ENCODE measurements at places on chromosomes 11 and 22. TPM values are rescaled to one million over a fixed set of nuclear protein-coding genes. Genes with fewer than 3 reads are reported as not detected.
A peak's percentile ranks its signal among the peaks of the same experiment; 100 is the strongest.

DNA sequence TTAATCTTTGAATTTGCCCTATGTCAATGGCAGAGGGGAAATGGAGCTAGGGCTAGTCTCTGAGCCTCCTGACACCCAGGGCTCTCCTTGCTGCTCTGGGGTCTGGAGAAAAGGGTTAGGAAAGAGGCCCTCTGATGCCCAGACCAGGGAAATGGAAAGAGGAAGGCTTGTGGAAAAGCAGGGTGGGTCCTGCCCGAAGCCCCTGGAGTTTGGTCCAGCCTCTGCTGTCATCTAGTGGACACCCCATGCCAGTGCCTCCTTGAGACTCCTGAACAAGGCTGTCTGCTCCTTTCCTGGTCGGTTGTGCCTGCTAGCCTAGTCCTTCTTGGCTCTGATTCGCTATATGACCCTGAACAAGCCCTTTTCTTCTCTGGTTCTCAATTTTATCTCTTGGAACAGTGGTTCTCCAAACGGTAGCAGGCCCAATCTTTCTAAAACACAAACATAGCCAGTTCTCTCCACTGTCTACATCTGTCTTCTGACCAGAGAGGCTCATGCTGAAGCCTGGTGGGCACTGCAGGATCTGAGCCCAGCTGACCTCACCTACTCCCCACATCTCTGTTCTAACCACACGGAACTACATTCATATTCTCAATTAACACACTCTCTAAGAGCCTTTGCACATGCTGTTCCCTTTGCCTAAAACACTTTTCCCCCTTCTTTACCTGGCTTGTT, 8.8 kb upstream of the PLA2G3 start:
- H3K4me1 ChIP-seq, result peaks cover 11% of the 10 kb centered on the region
- no peak overlapping the region for H3K4me3 ChIP-seq
- H3K27ac ChIP-seq, result peak overlapping the region; percentile 67
- no peaks in the 10 kb centered on the region for H3K27me3 ChIP-seq

- H3K27ac ChIP-seq, result no peak overlapping the region
- H3K4me1 ChIP-seq, result no peaks in the 10 kb centered on the region
- no peak overlapping the region for H3K4me3 ChIP-seq
- DNase-seq, result no peak
- H3K36me3 ChIP-seq, result no peaks in the 10 kb centered on the region
Observed at GRCh38 chr11:8426076-8426475, 162.4 kb upstream of the LMO1 start.

GRCh38 chr22:19823191-19823901, 31.3 kb downstream of the GNB1L start:
- no peak overlapping the region for H3K27ac ChIP-seq
- H3K36me3 ChIP-seq, result peaks cover 10% of the 10 kb centered on the region
- no peaks in the 10 kb centered on the region for H3K27me3 ChIP-seq
- DNase-seq, result no peak

GRCh38 chr22:50138041-50138440, 32.5 kb upstream of the PANX2 start:
- H3K36me3 ChIP-seq, result no peaks in the 10 kb centered on the region
- H3K4me1 ChIP-seq, result no peaks in the 10 kb centered on the region
- no peaks in the 10 kb centered on the region for H3K27me3 ChIP-seq
- no peak for DNase-seq

DNA sequence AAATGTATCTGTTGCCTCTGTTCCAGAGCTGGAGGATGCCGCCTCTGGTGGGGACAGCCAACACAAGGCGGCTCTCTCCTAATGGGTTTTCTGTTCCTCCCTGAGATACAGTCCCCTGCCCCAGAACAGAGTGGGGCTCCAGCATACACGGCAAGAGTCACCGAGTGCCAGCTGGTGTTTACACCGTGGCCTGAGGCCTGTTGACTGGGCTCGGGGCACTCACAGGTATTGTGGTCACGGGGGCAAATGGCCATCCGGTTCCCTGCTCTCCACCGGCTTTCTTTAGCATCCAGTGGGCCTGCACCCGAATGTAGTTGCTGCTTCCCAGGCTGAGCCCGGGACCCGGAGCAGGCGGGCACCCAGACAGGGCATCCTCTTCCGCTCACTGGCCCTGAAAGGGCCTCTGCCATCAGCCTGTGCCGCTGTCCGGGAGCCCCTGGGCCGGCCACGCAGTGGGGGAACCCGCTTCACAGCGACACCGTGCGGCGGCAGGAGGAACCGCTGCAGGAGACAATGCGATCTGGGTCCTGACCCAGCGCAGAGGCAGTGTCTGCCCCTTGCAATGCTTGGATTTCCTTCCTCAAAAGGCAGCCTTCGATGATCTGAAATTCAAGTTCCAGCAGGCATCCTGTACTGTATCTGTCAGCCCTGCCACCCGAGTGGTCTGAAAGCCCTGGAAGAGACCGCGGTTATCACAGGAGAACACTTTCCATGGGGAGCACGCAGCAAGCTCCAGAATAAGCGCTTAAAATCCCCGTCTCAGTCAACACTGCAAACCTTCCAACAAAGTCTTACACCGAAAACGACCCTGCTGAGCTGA, 859 bp upstream of the KRTAP5-5 start:
- DNase-seq, result no peak
- no peak overlapping the region for H3K27ac ChIP-seq
- H3K27me3 ChIP-seq, result no peaks in the 10 kb centered on the region
- peaks cover 5% of the 10 kb centered on the region for H3K4me1 ChIP-seq

GRCh38 chr22:37226514-37226913, 14.2 kb upstream of the SSTR3 start:
- no peaks in the 10 kb centered on the region for H3K27me3 ChIP-seq
- peaks cover 13% of the 10 kb centered on the region for H3K4me1 ChIP-seq
- H3K36me3 ChIP-seq, result no peaks in the 10 kb centered on the region
- DNase-seq, result no peak
- H3K27ac ChIP-seq, result no peak overlapping the region

- no peaks in the 10 kb centered on the region for H3K36me3 ChIP-seq
- peaks cover 4% of the 10 kb centered on the region for H3K4me1 ChIP-seq
- no peak overlapping the region for H3K4me3 ChIP-seq
- no peaks in the 10 kb centered on the region for H3K27me3 ChIP-seq
Observed at GRCh38 chr11:94926698-94927237, 46.6 kb downstream of the CWC15 start.

DNA sequence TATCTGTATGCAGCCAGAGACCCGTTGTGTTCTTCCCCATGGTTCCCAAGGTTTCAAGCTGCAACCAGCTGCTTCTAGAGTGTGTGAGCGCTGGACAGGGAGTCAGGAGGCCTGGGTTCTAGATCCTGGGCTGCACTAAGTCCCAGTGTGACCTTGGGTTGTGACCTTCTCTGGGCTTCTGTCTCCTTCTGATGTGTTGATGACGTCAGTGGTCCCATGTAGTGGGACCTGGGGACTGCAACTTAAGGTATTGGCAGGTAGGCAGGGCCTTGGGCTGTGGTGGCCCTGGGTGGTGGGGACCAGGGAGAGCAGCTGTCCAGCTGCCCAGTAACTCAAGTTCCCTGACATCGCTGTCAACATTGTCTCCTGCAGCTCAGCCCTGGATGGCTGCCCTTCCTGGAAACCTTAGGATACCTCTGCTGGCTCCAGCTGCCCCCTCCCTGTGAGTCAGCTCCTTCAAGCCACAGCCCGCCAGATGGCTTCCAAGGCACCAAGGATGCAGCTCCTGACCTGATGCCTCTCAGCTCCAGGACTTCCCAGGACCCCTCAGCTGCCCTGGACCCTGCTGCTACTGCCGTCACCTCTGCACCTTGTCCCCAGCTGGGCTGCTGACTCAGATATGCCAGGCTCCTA, 1.3 kb upstream of the PVALB start:
- H3K27me3 ChIP-seq, result peaks cover 29% of the 10 kb centered on the region
- no peak for DNase-seq
- H3K4me3 ChIP-seq, result no peak overlapping the region
- H3K4me1 ChIP-seq, result peaks cover 5% of the 10 kb centered on the region
- no peak overlapping the region for H3K27ac ChIP-seq

DNA sequence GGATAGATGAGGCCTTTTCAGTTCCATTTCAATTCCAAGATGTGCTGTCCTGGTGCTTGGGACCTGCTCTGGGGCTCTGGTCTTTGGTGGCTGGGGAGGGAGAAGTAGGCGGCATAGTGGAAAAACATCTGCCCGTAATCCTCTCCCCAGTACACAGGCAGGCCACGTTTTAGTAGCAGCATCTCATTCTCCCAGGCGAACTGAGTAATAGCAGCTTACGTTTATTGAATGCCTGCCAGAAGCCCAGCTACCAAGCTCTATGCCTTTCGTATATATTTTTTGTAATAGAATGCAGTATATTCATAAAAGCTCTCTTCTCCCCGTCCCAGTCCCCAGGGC, 11.4 kb downstream of the ACO2 start:
- H3K27ac ChIP-seq, result peak overlapping the region; percentile 79
- H3K36me3 ChIP-seq, result no peaks in the 10 kb centered on the region
- H3K4me1 ChIP-seq, result peaks cover 79% of the 10 kb centered on the region

GRCh38 chr11:72750556-72751115, 1.6 kb downstream of the ARAP1 start:
- no peaks in the 10 kb centered on the region for H3K36me3 ChIP-seq
- no peak overlapping the region for H3K4me3 ChIP-seq
- no peak overlapping the region for H3K27ac ChIP-seq

DNA sequence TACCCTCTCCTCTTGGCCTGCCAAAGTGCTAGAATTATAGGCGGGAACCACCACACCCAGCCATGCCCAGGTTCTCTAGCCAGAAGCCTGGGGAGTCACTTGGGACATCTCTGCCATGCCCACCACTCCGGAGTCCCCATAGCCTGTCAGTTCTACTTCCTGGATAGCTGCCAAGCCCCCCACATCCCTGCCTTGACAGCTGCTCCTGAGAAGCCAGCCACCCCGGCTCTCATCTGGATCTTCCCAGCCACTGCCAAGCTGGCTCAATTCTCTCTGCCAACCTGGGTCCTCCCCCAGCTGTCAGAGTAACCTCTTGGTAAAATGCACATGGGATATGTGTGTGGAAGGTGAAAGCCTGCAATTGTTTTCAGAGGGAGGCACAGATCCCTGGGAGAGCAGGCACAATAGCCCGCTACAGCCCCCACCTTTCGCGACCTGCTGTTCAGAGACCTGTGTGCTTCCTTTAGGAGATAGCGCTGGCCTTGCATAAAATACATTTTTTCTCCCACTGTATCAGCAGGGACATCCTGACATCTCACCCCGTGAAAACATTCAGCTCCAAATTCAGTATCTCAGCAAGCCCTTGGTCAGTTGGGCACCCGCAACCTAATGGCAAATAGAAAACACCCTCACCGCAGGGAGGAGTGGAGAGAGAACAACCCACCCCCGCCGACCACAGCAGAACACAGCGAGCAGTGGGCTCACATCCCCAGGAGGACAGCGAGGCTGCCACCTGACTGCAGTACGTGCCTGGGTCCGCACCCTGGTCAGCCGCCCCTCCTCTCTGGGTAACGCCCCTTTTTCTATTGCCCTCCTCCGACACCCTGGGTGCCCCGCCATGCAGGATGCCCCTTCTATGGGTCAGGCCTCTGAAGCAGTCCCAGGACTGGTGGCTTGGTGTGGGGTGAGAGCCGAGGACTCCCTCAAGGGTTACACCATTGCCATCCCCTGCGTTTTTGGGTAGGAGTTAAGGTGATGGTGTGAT, 1342.2 kb downstream of the BRD1 start:
- no peak overlapping the region for H3K4me3 ChIP-seq
- no peaks in the 10 kb centered on the region for H3K36me3 ChIP-seq
- no peak overlapping the region for H3K27ac ChIP-seq
- H3K4me1 ChIP-seq, result peaks cover 11% of the 10 kb centered on the region
- peaks cover 54% of the 10 kb centered on the region for H3K27me3 ChIP-seq
- no peak for DNase-seq

DNA sequence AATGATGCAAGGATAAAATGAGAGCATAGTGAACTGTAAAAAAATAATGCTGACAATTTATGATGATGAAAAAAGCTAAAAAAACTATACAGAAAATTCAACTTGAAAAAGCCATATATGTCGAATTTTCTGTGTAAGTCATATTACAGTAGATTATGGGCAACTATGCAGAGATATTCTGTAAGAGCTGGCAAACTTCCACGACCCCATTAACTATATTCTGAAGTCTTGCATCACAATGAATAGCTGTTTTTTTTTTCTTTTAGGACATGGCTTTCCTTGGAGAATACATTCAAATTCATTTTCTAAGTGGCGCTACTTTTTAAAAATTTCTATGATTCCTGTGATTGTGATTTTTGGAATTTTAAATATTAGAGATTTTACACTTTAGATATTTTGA, 18.4 kb downstream of the PSMD13 start:
- no peak for DNase-seq
- H3K4me1 ChIP-seq, result no peaks in the 10 kb centered on the region
- no peak overlapping the region for H3K27ac ChIP-seq
- H3K27me3 ChIP-seq, result no peaks in the 10 kb centered on the region

DNA sequence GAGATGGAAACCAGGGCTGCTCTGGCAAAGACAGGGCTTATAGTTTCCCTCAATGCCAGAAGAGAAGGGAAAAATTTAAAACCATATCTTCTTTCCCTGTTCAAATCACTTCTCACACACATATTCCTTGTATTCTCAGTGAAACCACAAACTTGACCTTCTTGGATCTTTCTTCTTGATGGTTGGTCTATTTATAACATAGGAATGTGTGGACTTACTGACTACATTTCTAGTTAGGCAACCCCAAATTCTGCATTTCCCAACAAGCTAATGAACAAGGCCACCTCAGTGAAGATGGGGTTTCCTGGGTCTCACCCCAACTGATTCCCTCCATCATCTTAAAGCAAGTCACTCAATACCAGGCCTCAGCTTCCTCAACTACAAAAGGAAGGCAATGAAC, 3.8 kb upstream of the QSER1 start:
- no peaks in the 10 kb centered on the region for H3K27me3 ChIP-seq
- no peak overlapping the region for H3K4me3 ChIP-seq
- H3K4me1 ChIP-seq, result peaks cover 3% of the 10 kb centered on the region
- no peak overlapping the region for H3K27ac ChIP-seq

DNA sequence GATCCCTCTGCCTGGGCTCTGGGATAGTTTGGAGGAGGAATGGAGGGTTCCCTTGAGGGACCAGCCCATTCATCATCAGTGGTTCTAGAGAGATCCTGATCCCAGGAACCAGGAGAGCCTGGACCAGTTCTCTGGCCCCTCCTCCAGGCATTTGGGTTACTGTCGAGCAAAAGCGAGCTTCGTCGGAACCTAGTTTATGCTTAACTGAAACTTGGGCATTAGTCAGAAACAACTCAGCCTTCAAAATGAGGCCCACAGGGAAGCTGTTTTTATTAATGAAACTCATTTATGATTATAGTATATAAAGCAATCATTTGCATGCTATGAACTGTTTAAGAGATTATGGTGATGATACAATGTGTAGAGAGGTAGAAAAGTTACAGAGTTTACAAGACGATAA, 61.4 kb downstream of the LIF start:
- no peaks in the 10 kb centered on the region for H3K4me1 ChIP-seq
- H3K36me3 ChIP-seq, result no peaks in the 10 kb centered on the region
- no peak for DNase-seq
- no peaks in the 10 kb centered on the region for H3K27me3 ChIP-seq

GRCh38 chr22:44057401-44057987, 33.4 kb downstream of the PARVB start:
- H3K36me3 ChIP-seq, result no peaks in the 10 kb centered on the region
- peak overlapping the region; percentile 84 for H3K27ac ChIP-seq
- no peak for DNase-seq
- H3K27me3 ChIP-seq, result no peaks in the 10 kb centered on the region

Gene OR52H1
- not detected for total RNA-seq

Gene LAYN
- 13.0 TPM for total RNA-seq

Gene GVQW3
- total RNA-seq, result 0.15 TPM

Gene RGL4
- not detected for total RNA-seq

Gene OR4D5
- not detected for total RNA-seq

All from esophagus squamous epithelium (tissue), 5 donors.